Osteoblast (primary cell): ENCODE measurements at places on chromosomes 6 and 20. TPM values are rescaled to one million over a fixed set of nuclear protein-coding genes. Genes with fewer than 3 reads are reported as not detected.

MATN4 gene
- total RNA-seq, result under 0.01 TPM in 1 of 2 replicates, not detected in the other

DNA sequence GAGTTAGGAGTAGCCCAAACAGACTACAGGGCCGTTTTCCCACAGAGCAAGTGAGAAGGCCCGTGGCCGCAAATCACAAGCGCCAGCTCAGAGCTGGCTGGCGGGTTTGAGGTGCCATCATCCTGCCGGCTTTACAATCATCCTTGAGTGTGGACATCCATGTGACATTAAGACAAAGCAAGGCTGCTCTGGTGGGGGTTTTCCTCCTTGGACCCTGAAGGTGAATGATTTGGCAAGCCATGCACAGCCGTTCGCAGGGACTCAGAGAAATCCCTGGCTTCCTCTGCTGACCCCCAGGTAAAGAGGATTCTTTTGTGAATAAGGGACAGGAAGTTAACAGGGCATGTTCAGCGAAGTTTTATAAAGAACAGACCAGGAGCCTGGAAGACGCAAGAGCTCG, 137.2 kb downstream of the AGPAT4 start:
- no peak for DNase-seq

DNA sequence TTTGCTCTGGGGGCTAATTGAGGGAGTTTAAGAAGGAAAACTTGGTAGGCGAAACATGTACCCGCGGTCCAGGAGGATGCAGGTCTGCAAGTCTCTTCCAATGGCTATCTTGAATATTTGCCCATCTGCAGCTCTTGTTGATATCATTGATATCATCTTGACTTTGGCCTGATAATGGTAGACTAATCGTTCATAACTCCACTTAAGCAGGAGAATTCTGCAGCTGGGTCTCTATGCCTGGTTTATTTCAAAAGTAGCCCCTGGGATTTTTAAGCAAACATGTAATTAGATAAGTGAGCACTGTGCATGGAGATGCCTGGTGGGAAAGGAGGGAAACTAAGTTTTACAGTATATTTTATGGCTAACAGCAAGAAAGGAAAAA, 52.7 kb downstream of the ADGB start:
- no peak for DNase-seq

GRCh38 chr6:130307752-130308361, 58.0 kb upstream of the TMEM200A start:
- no peak for DNase-seq

DNA sequence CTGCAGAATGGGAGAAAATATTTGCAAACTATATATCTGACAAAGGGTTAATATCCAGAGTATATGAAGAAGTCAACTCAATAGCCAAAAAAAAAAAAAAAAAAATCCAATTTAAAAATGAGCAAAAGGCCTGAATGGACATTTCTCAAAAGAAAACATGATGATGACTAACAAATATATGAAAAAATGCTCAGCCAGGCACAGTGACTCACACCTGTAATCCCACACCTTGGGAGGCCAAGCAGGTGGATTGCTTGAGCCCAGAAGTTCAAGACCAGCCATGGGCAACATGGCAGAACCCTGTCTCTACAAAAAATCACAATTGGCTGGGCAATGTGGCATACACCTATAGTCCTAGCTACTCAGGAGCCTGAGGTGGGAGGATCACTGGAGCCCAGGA, 2.1 kb upstream of the ECHDC1 start:
- DNase-seq, result no peak

DNA sequence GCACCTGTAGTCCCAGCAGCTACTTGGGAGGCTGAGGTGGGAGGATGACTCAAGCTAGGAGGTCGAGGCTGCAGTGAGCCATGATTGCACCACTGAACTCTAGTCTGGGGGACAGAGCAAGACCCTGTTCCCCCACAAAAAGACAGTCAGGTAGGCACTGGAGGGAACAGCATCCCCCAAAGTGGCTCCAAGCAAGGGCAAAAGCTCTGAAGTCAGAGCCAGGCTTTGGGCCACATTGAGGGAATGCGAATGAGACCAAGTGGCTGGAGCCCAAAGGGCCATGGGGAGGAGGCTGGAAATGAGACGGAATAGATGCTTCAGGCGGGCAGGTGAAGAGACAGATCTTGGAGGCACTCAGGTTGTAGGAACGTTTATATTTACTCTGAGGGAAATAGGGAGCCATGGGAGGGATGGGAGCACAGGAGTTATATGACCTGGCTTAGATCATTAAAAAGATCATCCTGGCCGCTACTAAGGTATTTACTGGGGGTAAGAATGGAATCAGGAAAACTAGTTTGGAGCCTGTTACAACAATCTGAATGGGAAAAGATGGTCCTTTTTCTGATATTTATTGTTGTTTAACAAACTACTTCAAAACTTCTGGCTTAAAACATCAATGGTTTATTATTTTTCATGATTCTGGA, 229.6 kb upstream of the ZNF217 start:
- no peak for DNase-seq

DNA sequence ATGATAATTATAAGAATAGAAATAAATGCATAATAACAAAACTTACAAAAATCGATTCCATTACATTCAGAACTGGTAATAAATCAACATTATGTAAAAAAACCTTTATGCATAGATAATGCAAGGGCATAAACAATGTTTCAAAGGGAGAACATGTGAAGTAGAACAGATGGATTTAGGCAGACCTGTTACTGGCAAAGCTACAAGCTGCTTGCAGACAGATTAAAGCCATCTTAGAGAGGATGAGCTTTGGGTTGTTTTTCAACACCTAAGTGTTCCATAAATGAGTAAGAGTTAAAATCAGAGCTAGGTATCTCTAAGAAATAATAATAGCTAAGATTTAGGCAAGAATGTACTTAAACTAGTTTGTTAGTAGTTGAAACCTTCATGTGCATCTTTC, 37.2 kb downstream of the SNAP25 start:
- no peak for DNase-seq

- no peak for DNase-seq
Measured at GRCh38 chr20:11204926-11205768, 531.3 kb upstream of the JAG1 start.

GRCh38 chr6:35441642-35442041, 10.5 kb upstream of the FANCE start:
- no peak for DNase-seq
